ENCODE measurements at places on chromosomes 3 and 15.

DNA sequence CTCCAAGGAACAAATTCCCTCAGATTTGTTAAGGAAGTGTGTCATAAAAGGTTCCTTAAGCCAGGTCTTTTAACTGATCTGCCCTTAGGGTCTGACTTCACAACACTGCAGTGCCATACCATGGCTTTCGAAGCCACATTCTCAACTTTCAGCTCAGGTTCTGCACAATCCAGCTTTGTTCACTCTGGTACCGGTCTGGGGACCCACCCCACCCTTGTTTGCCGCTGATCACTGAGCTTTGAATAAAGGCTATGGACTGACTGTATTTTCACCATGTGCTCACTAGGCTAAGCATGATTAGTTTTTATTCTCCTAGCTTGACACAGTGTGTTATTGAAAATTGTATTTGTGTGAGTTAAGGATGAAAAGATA is 15.9 kb downstream of the SNX1 start:
- no peak for DNase-seq

- DNase-seq = no peak
These were observed 43.9 kb downstream of the UBE3A start for GRCh38 chr15:25394898-25395297.

DNA sequence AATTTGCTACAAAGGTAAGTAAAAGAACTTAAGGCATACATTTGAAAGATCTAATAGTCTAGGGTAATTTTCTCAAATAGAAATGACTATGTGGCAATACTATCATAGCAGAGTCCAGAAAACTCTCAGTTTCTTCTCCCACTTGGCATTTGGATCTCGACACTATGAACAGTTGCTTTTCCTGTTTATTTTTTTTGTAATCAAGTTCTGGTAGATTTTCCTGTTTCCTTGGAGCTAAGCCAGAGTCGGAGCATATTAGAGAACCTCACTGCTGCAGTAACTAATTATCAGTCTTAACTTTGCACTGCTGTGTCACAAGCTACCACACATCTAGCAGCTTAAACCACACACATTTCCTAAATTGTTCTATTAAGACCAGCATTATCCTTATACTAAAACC is 44.9 kb upstream of the ZNF385D start:
- DNase-seq = no peak

DNA sequence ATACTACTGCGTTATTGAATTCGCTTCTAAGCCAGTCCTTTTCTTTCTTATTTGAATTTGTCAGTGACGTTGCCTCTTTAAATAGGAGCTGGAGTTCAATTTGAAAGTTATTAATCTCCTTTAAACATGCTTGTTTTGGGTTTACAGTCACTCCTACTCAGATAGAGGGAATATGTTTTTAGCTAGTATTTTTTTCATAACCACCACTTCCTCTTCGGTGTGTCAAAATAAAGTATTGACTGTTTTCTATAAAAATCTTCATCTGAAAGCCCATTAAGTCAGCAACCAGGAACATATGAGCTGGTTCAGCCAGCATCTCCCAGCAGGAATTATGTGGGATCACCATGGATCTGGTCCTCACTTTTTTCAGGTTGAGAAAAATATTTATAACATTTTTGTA is 772.9 kb downstream of the DIPK2A start:
- no peak for DNase-seq

DNA sequence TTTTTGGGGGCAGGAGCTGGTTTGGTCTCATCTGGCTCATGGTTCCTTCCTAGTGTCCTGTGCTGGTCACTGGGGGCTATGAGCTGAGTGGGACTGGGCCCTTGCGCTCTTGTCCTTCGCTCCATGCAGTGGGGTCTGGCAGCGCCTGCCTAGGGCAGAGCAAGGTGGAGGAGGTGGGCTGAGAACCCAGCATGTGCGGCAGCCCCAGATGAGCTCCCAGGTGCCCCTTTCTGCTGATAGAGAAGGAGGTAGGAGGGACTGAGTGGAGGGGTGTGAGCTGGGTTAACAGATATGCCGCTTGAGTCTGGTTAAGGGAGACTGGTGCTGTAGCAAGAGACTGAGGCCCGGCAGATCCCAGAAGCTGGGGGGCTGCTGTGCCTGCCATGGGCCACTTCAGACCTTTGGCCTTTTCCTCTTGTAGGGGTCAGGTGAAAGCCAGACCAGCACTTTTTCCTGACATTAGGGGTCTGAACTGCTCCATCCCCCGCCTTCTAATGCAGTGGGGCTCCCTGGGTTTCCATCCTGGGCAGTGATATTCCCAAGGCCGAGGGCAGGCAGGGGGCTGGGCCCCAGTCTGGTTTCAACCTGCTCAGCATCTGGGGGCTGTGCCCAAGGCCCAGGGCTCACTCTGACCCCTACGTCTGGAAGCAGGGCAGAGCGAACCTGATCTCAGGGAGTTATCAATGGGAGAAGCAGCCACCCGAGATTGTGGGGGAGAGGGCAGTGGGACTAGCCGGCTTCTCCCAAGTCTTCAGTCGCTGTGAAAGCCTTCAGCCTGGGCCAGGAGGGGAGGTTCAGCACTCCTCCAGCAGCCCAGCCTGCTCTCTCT is 62.9 kb upstream of the PRR23C start:
- DNase-seq = no peak

GRCh38 chr3:51718547-51719409 is 11.9 kb downstream of the GRM2 start:
- DNase-seq = no peak

DNA sequence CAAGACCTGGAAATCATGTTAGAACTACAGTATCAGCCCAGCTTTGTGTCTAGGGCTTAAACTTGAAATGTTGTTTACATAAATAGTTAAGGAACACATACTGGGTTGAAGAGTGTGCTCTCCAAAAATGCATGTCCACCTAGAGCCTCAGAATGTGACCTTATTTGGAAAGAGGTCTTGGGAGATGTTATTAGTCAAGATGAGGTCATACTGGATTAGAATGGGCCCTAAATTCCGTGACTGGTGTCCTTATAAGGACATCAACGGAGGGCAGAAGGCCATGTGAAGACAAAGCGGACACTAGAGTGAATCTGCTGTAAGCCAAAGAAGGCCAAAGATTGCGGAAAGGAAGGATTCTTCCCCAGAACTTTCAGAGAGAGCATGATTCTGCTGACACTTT is 759.2 kb upstream of the CFAP20DC start:
- DNase-seq = no peak

GRCh38 chr15:80997692-80998091 is 3.0 kb upstream of the TLNRD1 start:
- DNase-seq = no peak

- DNase-seq = no peak
These were observed 61.4 kb upstream of the ARHGEF26 start for GRCh38 chr3:154059833-154060232.

GRCh38 chr3:128537091-128537703 is 44.2 kb upstream of the GATA2 start:
- DNase-seq = no peak

- no peak for DNase-seq
These were observed 5.0 kb downstream of the THBS1 start for GRCh38 chr15:39585871-39586301.

DNA sequence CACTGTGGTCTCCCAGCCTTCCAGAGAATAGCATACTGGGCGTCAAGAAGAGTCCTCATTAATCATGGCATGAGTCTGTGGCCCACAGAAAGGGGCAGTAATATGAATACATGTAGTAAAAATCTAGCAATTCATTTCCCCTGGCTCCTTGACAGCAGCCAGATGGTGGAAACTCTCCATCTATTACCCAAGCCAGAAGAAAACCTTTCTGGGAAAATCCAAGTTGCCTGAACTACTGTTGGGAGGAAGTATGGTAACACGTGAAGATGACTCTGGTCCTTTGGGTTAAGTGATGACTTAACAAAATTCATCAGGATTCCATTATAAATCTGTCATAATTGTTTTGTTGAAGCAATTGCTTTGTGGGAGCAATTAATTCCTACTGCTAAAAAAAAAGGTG is 530.5 kb downstream of the FHIT start:
- DNase-seq = no peak

DNA sequence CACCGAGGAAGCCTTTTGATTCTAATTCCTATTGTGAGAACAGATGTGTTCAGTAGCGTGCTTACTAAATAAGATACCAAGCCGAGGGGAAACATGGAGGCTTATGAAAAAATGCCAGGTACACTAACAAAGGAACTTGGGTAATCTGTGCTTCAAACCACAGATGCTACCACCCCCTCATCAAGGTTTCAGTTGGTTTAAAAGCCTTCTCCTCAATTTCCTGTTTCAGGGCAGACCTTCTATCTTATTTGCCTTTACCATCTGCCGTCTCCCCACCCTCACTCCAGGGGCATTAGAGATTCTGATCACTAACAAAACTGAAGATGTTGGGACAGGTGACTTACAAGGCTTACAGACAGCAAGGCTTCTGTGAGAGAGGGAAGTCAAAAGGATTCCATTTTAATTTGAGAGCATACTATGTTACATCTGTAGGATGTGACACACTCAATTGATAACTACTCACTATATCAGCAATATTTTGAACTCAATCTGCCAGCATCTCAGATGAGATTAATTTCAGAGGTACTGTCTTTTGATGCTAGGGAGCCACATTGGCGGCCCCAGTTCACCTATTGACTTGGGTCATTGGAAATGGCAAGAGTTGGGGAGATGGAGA is 60.6 kb upstream of the PLCL2 start:
- no peak for DNase-seq

DNA sequence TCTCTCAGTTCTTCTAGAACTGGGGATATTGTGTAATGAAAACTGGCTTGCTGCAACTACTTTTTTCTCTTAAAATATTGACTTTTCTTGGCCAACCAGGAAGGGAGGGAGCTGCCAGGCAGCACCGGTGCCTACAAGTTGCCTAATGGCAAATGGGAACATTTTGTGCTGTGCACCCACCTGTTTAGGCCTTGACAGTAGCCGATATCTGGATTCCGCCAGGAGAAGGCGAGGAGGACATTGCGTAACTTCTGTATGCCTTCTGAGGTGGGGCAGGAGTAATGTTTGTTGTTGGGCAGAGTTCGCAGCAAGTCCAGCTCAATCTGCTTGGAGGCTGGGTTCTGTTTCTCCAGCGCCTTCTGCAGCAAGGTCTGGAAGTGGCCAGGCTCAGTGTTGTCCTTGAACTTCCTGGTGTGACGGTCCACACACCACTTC is 64.9 kb downstream of the TBC1D2B start:
- DNase-seq = no peak

- no peak for DNase-seq
These were observed 154.0 kb upstream of the SYNPR start for GRCh38 chr3:63124090-63124489.

DNA sequence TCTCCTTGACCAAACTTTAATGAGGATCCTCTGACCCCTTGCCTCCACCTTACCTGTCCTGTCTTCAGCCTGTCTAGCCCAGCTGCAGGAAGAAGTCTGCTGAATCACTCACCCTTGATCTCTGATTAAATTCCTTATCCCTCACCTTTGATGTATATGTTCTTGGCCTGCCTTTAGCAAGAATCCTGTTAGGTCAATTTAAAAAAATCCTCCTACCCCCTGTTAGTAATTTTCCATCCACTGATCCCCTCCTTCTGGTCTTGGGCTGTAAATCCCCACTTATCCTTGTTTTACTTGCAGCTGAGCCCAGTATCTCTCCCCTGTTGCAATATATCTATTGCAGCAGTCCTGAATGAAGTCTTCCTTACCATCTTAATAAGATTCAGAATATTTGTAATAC is 39.0 kb downstream of the MYH15 start:
- no peak for DNase-seq

DNA sequence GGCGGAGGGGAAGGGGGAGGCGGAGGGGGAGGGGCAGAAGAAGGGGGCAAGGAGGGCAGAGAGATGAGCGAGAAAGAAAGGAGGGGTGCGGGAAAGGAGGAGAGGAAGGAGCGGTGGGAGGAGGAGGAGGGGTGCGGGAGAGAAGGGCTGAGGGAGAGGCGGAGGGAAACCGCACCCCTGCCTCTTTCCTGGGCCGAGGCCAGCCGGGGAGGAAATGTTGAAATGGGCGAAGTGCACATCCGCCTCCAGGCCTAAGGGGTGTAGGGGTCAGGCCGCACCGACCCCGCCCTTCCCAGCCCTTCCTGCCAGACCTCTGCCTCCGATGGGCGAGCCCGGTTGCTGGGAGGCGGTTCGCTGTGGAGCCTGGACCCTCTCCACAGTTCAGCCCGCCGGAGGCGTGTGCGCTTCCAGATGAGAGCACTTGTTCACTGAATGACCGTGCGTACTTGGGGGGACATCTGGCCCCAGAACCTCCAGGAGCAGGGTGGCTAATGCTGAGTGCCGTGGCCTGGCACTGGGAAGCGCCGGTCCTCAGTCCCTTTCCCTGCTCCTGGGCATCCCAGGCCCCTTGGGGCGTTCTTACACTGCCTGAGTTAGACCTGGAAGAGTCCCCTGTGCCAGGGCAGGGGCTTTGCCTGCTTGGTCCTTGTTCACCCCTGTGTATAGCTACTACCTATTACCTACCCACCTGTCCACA is 110.3 kb upstream of the KLF13 start:
- peak; percentile 26 for DNase-seq

DNA sequence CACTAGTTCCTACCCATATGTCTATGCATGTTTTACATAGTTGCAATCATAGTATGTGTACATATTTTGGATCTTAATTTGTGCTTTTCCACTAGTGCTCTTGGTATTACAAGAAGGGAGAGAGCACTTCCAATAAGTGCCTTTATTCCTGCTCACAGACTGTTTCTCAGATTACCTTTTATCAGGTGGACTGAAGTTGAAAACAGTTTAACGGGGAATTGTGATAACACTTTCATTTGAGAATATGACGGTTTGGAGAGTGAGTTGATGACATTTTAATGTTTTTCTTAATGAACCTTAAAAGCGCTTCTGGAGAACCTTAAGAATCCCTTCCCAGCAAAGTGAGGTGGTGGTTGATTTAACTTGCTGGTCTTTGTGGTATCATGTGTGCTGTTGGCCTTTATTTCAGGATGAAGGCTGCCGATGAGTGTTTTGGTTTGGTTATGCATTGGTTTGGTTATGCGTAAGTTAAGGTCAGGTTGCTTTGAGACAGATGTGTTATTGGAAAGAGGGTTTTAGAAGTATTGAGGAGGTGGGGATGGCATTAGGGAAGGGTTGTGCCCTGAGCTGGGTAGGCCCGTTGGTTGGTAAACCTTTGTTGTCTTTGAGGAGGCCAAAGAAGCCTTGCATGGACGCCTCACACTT is 2.8 kb downstream of the EDEM1 start:
- DNase-seq = no peak

GRCh38 chr15:100922192-100923040 is 3.3 kb downstream of the LRRK1 start:
- no peak for DNase-seq

DNA sequence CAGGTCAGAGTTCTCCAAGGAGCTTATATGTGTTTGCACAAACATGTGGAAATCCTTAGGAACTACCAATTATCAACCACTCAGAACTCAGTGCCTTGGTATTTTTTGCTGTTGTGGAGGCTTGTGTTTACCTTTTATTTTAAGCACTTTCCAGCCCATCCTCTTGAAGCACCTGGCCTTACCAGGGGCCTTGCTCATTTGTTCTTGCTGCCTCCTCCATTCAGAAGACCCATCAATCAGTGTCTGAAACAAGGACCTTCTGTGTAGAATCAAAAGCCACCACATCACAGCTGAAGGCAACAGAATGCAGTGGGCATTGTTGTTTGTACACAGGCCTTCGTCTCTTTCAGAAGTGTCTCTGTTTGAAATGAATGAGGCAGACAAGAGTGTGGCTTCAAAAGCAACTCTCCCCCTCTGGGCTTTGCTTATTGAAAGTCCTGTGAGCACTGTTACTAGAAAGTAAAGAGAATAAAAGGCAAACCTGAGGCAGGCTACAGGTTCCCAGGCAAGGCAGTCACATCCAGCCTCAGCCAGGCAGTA is 24.5 kb upstream of the LIPC start:
- DNase-seq = no peak

- DNase-seq = no peak
These were observed 196.8 kb upstream of the MBNL1 start for GRCh38 chr3:152071924-152072323.

- no peak for DNase-seq
These were observed 33.0 kb upstream of the VILL start for GRCh38 chr3:37957539-37957936.
